Midbrain (tissue), 1 donor: ENCODE measurements at places on chromosomes 12 and 14.

DNA sequence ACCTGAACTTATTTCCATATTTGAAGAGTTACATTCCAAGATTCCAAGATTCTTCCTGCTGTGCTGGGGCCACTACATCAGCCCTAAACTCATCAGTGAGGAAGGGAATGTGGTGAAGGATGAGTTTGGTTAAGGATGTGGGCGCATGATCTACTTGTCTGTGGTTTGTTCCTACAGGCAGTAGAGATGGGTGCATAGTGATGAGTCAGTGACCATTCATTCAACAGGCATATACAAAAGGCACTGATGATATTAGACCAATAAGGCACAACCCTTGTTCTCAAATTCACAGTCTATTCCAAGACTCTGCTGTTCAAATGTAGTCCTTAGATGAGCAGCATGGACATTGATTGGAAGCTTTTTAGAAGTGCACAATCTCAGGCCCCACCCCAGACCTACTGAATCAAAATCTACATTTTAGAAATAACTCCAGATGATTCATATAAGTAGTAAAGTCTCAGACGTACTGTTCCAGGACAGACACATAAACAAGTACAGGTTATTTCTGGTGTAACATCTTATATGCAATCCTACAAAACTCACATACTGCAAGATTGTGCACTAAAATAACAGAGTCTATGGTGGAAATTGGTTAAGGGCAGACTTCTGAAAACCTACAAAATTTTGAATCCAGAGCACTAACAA, 47.7 kb upstream of the MAP3K9 start:
- no peak for DNase-seq

GRCh38 chr14:73823339-73823885, 28.2 kb upstream of the PTGR2 start:
- DNase-seq = no peak

GRCh38 chr12:20142316-20142715, 226.0 kb upstream of the PDE3A start:
- DNase-seq = no peak

DNA sequence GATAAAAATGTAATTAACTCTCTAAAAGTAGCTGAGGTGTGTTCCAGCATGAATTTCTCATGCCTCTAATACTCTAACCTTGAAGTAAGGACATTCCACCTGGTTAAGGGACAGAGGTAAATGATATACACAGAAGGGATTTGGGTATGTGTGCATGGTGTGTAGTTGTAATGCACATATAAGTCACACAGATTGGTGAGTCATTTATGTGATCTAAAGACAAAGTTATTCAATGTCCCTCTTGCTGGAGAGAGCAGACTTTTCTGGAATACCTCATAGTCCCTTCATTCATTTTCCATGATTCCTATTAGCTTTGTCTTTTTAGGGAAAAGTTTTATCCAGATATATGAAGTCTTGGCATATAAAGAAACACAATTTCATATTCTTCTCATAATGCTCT, 234.9 kb downstream of the SNAPC1 start:
- no peak for DNase-seq

- DNase-seq = no peak
Measured at GRCh38 chr14:88079624-88080023, 74.7 kb downstream of the GPR65 start.

DNA sequence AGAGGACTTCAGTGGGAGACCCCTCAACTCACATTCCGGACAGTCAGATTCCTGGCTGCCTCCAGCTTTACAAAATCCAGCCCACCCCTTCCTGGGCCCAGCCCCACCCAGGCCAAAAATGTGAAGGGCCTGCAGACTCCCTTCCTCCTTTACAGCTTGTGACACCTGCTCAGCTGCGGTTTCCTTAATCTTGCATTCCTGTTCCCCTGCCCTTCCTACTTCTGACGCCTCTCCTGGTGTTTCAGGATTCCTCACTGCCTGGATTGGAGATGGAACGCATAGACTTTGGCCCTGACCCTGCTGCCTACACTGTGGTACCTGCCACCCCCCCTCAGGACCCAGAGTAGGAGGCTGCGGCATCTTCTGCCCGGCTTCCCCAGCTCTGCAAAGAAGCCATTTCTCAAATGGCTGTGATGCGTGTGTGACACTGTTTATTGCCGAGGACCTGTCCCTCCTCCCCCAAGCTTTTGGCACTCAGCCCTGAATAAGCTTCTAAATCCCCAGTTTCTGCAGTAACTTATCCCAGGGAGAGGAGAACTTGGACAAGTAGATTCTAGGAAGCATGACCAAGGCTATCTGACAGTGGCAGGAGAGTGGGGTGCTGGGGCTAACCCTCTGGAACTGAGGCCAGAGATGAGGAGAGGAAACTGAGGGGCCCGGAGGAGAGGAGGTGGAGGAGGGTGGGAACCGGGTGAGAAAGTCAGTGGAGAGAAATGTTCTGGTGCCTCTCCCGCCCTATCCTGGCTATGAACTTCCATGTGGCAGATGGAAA, 24.9 kb upstream of the BCDIN3D start:
- no peak for DNase-seq

- no peak for DNase-seq
Measured at GRCh38 chr14:77023001-77023996, 5.2 kb downstream of the IRF2BPL start.

DNA sequence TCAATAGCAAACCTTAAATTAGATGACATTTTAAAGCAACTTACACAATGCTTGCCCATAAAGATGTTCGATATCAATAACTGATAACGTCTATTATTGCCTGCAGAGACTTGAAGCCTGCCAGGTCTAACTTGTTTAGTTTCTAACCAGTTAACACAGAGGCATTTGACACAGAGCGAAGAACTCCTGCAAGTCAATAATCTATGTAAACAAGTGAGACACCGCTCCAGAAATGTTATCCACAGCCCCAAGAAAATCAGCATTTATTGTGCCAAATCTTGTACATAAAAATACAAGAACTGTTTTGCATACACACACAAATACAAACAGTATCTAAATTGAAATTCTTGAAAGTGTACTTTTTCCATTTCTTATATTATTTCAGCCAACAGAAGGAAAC, 236.0 kb upstream of the DIO3 start:
- DNase-seq = no peak

GRCh38 chr12:62781136-62781880, 153.6 kb downstream of the PPM1H start:
- no peak for DNase-seq

- DNase-seq = no peak
Measured at GRCh38 chr14:21880918-21881317, 207.3 kb upstream of the OR4E1 start.

GRCh38 chr14:64610049-64610746, 60.4 kb downstream of the PPP1R36 start:
- DNase-seq = no peak

DNA sequence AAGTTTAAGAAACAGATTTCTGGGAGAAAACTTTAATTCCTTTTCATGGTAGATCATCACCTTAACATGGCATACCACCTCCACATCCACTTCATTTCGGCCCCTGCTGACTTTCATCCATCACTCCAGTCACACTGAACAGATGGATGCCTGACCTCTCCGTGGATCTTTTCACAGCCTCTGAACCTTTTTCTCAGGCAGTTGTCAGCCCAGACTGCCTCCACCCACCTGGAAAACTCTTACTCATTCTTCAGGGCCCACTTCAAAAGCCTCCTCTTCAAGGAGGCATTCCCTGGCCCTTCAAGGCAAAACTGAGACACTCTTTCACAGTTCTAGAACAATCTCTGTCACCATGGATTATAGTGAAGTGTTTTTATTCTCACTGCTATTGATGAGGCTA, 52.9 kb downstream of the GXYLT1 start:
- no peak for DNase-seq

DNA sequence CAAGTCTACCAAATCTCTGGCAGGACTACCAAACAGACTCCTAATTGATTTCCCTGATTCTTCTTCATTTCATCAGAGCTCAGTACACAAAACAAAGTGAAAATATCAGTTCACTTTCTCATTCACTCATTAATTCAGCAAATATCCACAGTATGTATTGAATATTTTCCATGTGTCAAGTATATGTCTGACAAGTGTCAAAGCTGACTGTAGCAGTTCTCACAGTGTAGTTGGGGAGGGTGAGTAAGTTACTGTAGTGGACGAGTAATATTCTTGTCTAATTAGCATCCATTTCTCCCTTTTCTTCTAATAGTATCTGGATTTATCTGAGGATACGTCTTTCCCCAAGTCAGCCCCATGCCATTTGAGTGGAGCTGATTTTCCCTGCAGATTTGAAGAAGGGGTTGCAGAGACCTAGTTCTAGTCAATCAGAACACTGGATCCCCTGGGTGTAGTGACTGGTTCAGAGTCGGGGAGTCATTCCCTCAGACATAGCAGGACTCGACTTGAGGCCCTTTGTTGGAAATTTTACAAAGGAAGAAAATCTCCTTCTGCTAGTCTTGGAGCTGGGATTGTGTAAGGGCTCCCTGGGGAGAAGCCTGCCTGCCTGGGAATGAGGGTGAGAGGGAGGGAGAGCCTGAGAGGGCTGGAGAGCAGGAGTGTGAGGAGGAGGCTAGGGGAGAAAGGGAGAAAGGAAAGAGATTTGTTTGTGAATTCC, 51.4 kb downstream of the GRIP1 start:
- DNase-seq = no peak

- no peak for DNase-seq
Measured at GRCh38 chr12:119931402-119931801, 54.3 kb upstream of the CIT start.

DNA sequence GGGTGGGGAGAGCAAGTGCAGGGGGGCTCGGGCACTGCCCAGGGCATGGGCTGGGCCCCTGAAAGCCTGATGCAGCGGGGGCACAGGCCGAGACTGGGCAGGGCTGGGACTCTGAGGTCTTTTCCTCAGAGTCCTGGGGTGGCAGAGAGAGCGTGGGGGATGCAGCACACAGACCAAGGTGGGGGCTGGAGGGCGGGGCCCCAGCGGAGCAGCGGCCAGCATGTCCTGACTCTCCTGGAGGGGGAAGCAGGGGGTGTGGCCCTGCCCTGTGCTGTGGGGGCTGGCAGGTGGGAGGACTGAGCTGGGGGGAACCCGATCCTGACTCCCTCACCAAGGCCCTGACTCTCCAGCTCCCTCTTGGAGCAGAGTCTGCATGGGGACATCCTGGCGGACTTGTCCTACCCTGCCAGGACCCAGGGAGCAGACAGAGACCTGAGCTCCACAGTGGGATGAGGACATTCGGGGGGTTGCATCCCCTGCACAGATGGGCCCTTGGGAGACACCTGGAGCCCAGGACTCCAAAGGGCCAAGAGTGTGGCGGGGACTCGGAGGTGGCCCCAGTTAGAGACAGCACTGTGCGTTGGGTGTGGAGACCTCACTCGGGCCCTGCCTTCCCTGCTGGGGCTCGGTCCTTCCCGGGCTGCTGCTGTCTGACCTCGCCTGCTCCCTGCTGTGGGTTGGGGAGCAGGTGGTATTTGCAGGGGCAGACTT, 326.1 kb downstream of the TMEM121 start:
- DNase-seq = no peak

- no peak for DNase-seq
Measured at GRCh38 chr14:36974985-36975384, 197.4 kb downstream of the SLC25A21 start.

DNA sequence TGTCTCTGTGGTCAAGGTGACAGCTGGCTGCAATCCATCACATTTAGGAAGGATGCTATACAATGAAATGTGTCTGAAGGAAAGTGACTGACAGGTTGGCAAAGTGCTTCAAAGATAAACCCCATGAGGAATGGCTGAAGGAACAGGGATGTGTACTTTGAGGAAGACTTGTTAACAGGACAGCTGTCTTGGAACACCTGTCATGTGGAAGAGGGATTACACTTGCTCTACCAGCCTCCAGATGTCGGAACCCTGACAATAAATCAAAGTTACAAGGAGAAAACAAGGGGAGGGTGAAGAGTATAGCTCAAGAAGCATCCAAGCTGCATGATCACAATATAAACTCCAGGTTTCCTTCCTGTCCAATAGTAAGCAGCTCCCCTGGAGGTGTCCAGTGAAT, 147.8 kb upstream of the TMCC3 start:
- DNase-seq = no peak

GRCh38 chr12:27631813-27632491, 64.3 kb upstream of the REP15 start:
- DNase-seq = no peak

DNA sequence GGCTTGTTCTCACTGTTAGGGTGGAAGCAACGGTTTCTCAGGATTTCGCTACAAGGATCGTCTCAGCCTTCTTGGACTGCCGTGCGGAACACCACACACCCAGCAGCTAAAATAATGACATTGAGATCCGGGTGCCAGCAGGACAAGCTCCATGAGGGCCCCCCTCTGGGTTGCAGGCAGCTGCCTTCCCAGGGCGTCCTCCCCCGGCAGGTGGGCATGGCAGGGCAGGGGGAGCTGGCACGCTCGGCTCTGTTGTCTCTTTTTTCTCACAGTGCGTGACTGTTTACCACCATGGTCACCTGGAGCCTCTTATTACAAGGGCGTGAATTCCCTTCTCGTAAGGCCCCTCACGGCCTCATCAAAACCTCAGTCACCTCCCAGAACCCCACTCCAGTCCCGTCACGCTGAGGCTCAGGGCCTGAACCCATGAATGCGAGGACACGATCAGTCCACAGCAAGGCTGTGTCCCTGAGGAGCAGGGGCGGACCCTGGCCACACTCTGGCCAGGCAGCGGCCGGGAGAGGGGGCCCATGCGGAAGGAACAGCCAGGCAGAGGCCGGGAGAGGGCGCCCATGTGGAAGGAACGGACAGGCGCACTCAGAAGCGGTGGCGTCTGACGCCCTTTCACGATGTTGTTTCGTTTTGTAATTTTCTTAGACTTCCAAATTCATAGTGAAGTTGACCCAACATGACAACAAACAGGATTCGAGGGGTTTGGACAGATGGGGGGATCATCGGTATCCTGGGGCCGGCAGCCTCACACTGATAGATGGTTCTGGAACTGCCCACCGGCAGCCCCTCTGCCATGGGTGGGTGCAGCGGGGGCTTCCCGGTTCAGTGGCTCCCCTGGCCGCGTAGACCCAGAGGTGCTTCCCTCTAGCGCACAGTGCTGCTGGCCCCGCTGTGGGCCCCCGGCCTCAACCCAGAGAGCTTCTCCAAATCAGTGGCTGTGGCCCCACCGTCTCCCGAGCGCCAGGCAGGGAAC, 10.0 kb downstream of the LRCOL1 start:
- peak; percentile 47 for DNase-seq

DNA sequence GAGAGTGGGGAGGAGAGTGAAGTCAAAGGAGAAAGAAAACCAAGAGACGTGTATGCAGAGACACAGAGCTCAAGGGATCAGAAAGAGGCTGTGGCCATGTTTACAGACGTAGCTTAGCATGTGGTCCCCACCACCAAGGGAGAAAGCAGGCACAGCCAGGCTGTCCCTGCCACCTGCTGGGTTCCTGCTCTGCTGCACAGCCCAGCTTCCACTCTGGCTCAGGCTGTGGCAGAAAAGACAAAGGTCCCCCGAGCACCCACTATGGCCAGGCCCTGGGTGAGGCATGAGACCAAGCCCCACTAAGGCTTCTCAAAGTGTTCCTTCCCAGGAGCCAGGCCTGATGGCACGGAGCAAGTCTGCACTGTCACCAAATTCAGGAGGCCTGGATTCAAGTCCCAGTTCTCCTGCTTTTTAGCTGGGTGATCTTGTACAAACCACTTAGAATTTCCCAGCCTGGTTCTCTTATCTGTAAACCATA, 25.9 kb upstream of the COL2A1 start:
- DNase-seq = no peak

- DNase-seq = no peak
Measured at GRCh38 chr12:96143392-96143791, 50.8 kb upstream of the ELK3 start.

- no peak for DNase-seq
Measured at GRCh38 chr12:104486943-104487819, 30.4 kb downstream of the CHST11 start.
